ENCODE measurements at places on chromosomes 6 and 20.

- no peak for DNase-seq
Observed at GRCh38 chr6:70599187-70599586, 32.5 kb downstream of the SDHAF4 start.

GRCh38 chr6:44869321-44869897 lies 458.7 kb upstream of the RUNX2 start:
- DNase-seq: no peak

DNA sequence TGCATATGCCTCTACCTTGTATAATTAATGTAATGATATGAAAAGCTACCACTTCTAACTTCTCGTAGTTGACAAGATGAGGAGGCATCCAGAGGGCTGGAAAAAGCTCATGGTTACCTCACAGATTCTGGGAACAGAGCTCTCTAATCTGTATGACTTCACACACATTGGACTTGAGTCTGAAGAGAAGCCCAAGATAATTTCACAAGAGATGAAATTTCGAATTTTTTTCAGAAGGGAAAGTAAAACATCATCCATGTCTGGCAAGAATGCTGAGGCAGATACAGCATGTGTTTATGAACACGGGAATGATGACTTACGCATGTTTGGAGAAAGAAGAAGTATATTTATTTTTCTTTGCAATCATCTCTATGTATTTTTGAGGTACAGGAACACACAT lies 141.8 kb upstream of the TENT5A start:
- no peak for DNase-seq

GRCh38 chr6:123997223-123997622 lies 193.6 kb downstream of the NKAIN2 start:
- no peak for DNase-seq
